ENCODE measurements at places on chromosomes 6 and 20.

- no peak for DNase-seq
Observed at GRCh38 chr20:37408302-37409193, 62.6 kb downstream of the SRC start.

GRCh38 chr6:160259143-160259425 lies 463 bp upstream of the SLC22A2 start:
- no peak for DNase-seq

DNA sequence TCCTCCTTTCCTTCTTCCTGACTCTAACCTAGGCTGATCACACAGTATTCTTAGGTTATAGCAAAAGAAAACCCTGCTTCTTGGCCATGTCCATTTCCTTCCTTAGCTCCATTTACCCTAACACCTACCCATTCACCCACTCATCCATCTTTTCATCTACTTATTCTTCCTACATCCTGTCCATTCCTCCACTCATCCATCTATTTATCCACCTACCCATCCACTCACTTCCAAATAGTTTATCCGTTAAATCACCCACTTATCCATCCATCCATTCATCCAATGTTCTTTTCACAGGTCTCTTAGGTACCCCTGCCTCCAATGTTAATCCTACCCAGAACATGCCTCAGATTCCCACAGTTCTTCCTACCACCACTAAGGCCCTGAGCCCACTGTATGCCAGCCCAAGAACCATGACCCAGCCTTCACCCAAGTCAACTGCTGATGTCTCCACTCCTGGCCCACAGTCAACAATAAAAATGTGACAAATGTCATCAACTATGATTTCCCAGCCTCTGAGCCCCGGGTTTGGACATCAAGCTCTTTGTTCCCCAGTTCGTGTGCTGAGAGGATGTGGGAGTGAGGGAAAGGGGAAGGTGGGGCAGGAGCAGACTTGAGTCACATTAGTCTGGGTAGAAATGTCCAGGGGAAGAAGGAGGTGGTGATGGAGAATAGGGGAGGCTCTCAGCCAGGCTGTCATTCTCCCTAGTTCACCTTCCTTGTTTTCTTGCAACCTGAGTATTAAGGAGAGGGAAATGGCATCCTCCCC lies 24.4 kb downstream of the TREML4 start:
- DNase-seq, result no peak

DNA sequence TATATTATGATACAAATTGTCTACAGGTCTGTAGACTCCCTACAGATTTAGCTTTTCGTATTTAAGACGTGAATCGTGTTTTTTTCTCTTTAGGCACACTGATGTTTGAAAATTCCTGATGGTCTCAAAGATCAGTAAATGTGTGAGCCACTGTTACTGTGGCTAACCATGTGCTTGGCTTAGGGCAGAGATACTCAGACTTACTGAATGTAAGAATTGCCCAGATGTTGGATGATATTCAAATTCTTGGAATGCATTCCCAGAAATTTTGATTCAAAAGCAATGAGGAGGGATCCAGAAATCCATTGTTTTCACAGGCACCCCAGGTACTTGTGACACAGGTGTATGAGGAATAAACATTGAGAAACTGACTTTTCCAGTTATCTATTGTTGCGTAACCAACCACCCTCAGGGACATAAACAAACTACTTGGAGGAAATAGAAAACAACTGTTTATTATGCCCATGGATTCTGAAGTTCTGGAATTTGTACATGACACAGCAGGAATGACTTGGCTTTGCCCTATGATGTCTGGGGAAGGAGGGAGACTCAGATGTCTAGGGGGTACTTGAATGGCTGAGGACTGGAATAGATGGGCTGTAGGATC lies 339.6 kb upstream of the CITED2 start:
- no peak for DNase-seq

DNA sequence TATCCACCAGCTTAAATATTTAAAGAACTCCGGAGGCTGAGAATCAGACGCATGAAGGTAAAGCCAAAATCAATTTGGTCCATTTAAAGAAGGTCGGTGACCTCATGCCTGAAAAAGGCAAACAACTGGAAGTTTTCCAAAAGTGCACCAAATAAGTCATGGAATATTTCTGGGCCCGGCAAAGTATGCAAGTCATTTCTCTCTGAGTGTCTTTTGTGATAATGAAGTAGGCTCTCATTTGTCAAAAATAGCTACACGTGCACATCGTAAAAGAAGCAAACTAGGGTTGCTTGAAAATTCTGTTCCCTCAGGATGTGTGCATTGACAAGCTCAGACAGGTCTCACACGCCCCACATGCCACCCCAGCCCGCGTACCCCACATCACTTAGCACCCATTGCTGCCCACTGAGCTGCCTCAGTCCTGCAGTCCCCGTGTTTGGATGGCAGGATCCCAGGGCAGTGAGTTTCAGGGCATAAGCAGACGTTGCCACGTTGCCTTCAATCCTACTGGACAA lies 20.5 kb upstream of the PYGB start:
- no peak for DNase-seq

DNA sequence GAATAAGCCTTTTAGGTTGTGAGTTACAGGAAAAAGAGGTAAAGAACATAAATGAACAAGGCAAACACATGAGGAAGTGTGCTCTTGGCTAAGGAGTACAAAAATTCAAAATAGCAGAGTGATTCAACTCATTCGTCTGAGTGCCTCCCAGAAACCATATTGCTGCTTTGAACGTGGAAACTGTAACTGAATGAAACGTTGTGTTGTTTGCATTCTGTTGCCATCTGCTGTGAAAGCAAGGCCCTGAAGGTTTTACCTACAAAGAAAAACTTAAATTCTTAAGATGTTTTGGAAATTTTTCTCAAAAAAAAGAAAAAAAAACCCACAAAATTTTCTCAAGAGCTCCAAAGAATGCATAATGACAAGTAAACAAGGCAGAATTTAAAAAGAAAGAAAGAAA lies 375.4 kb upstream of the HS3ST5 start:
- no peak for DNase-seq

GRCh38 chr6:25165800-25166199 lies 113.4 kb upstream of the CARMIL1 start:
- no peak for DNase-seq

DNA sequence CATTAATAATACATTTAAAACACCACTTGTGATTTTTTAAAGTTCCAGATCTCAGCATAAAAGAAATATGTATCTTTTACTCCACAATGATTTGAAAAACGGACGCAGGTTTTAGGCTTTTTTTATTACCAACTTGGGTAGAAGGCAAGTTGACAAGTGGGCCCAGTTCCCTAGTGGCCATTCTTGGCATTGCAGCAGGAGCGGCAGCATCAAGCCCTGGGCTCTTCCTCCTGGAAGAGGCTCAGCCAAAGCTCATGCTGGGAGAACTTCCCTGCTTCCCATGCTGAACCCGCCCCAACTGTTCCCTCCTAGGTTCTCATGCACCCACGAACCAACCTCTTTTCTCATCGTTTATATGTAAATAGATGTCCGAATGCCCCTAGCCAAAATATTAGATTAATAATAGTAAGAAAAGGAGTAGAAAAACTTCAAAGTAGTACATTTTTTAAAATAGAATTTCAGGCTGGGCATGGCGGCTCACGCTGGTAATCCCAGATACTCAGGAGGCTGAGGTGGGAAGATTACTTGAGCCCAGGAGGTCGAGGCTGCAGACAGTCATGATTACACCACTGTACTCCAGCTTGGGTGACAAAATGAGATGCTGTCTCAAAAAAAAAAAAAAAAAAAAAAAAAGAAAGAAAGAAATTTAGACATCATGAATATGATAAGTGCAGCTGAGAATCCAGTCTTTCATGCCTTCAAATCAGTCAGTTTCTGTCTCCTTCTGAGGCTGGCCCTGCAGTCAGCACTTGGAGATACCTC lies 18.2 kb upstream of the MYB start:
- no peak for DNase-seq

DNA sequence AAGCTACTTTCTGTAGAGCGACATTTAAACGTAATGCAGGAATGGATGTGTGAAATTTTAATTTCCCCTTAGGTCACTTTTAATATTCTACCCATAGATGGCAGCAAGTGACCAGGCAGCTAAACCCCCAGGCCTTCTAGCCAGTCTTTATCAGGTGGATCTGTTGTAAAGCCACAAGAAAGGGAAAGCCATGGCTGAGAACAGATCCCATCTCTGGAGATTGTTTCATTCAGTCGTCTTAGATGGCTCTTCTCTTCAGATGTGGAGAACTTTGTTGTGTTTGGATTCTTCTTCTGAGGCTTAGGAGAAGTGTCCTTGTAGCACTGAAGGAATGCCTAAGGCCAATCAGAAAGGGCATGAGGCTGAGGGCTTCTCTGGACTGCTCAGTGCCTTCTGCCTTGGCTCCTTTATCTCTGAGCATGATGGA lies 15.8 kb upstream of the RNF182 start:
- peak; percentile 20 for DNase-seq

DNA sequence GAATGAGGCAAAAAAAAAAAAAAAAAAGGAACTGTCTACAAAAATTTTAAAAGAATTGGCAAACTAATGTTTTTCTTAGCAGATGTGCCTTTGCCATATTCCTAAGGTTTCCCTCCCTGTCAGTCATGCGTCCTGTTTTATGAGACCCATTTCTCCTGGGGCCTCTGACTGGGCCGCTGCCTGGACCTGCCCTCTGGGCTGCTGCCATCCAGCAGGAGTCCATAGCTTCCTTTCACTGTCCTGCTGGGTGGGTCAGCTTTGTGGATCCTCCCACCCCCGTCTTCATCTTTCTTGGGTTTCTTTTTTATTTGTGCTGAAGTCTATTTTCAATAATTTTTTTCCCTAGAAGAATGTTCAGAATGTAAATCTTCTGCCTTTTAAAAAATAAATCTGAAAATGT lies 110.8 kb upstream of the SCP2D1 start:
- DNase-seq, result no peak

GRCh38 chr6:137936798-137937197 lies 69.7 kb downstream of the TNFAIP3 start:
- DNase-seq, result no peak

GRCh38 chr6:5215799-5216198 lies 45.0 kb downstream of the LYRM4 start:
- no peak for DNase-seq

- no peak for DNase-seq
Observed at GRCh38 chr6:38818691-38819090, 103.6 kb downstream of the DNAH8 start.

DNA sequence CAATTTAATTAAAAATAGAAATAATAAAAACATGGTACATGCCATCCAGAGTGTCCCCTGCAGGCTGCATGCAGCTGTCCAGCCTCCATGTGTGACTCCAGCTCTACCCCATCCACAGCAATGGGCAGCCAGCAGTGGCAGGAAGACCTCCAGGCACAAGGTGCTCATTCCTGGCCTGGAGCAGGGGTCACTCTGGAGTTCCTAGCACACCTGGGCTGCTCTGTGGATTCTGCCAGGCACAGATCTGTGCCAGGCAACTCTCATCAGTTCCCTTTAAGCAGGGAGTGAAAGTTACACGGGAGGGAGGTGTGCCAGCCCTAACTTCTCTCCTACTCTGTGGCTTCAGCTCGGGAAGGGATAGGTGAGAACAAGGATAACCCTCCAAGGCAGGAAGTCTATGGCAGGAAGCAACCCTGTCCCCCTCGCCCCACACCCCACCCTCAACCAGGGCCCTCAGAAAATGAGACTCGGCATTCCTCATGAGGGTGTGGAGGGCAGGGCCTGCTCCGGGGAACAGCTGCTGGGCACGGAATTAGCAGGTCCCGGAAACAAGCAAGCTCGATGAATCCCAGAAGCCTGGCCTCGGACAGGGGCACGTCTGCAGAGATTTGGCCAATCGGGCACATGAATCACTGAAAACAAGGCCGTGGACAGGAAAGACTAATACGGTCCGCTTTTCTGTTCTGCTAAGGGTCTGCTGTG lies 10.0 kb downstream of the JPH2 start:
- DNase-seq, result no peak

DNA sequence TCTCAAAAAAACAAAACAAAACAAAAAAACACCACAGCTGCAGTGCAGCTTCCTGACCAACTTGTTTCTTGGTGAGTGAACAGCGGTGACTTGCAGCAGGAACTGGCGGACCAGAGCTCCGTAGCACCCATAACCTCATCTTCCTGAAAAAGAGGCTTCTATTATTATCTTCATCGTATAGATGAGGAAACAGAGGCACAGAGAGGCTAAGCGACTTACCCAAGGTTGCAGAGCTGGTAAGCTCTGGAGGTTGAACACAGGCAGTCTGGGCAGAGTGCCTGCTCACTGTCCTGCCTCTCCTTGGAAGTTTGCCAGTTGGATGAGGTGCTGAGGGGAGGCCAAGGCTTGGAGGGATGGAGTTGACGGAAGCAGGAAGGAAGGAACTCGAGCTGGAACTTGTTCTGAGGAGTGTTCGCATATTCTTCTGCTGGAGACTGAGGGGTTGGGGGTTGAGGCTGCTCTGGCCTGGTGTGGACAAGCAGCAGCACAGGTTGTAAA lies 47.9 kb upstream of the CCDC167 start:
- no peak for DNase-seq

Measured in activated T-helper 1 cell treated with anti-CD3 and anti-CD28 coated beads, Interleukin-2, amount 50 U/mL, for 16 hours (primary cell).